ENCODE measurements at places on chromosomes 7 and 10.
A peak's percentile ranks its signal among the peaks of the same experiment; 100 is the strongest.

DNA sequence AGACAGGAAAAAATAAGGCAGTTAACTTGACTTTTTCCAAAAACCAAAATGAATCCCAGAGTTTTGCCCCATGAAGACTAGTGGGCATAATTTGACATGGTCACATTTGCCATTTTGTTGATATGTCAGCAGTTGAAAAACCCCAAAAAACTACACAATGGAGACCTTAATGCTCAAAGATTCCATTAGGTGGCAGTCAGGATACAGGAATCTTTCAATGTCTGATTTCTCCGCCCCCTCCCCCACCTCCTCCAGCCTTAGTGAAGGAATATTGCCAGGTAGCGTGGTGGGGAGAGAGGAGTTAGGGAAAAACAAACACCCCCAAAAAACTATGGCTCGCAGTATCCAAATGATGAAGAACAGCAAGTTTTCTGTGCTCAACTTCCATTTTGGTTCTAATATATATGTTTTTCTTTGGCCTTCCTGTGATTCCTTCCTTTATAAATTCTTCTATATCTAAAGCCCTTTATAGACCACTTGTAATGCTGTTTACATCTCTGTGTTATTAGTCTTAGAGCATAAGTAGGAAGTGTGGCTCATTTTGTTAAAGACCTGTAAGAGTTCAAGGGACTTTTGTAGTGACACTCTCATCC, 6.7 kb upstream of the SMNDC1 start:
- peak; percentile 66 for DNase-seq

DNA sequence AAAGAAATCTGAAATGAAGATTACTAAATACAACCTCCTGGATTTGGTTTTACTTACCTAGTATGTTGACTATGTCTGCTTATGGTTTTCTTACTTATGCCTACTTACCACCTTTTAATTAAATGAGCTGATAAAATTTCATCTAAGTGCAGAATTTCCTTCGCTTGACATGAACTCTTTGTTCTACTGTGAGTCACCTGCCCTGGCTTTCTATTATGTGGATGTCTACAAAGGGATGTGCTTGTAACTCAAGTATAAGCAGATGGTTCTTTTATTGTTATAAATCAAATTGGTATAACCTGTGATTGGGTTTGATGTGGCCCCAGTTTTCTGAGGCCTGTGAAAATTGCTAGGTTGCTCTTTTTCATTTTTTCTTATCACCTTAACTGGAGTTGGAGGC, 389.1 kb upstream of the ANKRD30A start:
- no peak for DNase-seq

DNA sequence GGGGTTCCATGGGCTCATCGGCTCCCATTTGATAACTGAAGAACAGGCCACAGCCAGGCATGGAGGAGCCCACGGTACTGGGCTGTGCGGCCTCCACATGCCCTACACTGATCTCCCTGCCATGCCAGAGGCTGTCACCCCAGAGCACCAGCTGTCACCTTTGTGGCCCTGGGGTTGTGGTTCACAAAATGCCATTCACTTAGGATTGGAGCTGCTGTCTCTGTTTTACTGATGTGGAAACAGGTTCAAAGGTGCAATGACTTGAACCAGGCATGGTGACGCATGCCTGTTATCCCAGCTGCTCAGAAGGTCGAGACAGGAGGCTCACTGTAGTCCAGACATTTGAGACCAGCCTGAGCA, 4.3 kb upstream of the UPK3B start:
- no peak for DNase-seq

GRCh38 chr10:68301790-68302502, 29.9 kb upstream of the HNRNPH3 start:
- peak; percentile 62 for DNase-seq

GRCh38 chr10:113235508-113235907, 285.5 kb downstream of the TCF7L2 start:
- no peak for DNase-seq

Measured in fibroblast of villous mesenchyme (primary cell).